ENCODE measurements at places on chromosomes 6 and 20. TPM values are rescaled to one million over a fixed set of nuclear protein-coding genes. Genes with fewer than 3 reads are reported as not detected.

DNA sequence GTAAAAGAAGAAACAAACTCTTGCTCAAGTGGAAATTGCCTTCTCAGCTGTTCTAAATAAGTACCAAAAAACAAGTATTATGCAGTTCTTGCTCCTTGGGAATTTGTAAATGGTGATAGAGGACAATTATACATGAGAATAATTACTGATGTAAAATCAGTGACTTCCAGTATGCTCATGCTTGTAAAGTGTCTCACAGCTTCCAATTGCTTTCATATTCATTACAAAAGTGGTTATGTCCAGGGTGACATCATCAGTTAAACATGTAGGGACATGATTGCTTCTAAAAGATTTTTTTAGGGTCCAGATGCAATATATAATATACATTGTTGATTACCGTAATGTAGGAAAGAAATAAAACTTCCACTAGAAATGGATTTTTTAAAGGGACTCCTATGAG is 122.8 kb upstream of the B3GAT2 start:
- DNase-seq, result no peak

GRCh38 chr20:63754008-63754407 is 14.4 kb downstream of the SLC2A4RG start:
- DNase-seq, result no peak

DNA sequence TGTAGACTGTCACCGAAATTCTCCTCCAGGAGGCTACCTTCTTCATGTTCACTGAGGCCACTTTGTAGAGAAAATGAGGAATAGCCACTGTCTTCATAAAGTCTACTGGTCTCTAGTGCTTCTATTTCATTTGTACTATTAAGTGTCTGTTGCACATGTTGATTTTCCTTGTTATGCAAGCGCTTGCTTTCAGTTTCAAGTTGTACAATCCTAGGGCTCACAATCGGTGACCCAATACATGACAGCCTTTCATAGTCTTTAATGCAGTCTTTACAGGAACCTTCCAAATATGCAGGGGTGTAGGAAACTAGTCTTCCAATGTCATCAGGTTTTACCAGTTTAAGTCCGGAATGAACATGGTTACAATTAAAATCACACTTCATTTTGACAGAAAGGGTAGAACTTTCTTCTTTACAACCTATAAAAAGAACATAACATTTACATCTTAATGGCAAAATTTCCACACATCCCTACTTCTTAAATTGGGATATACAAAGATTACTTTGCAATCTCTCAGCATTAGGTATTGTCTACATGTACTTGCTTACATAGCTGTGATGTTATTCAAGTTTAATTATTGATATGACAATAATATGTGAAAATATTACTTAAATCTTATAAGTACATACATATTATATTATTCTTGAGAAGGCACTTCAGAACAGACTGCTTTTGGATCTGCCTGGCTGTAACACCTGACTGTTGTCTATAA is 7.5 kb downstream of the FBXO5 start:
- no peak for DNase-seq

GRCh38 chr6:73409395-73409794 is 14.8 kb downstream of the DDX43 start:
- no peak for DNase-seq

DNA sequence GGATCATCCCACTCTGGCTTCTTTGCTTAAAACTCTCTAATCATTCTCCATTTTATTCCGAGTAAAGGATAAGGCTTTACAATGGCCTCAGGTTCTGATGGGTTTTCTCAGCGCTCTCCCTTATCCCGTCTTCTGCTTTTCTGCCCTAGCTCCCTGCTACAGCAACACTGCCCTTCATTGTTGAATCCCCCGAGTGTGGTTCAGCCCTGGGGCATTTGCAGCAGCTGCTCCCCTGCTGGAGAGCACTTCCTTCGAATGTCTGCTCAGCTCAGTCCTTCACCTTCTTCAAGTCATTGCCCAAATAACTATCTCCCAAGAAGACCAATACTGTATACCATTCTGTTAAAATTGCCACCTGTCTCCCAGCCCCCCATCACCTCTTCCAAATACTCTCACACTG is 111.8 kb downstream of the TBXT start:
- DNase-seq, result no peak

GRCh38 chr6:89010825-89011224 is 47.4 kb upstream of the RNGTT start:
- no peak for DNase-seq

- no peak for DNase-seq
Measured at GRCh38 chr6:141267420-141267819, 865.3 kb upstream of the GJE1 start.

DNA sequence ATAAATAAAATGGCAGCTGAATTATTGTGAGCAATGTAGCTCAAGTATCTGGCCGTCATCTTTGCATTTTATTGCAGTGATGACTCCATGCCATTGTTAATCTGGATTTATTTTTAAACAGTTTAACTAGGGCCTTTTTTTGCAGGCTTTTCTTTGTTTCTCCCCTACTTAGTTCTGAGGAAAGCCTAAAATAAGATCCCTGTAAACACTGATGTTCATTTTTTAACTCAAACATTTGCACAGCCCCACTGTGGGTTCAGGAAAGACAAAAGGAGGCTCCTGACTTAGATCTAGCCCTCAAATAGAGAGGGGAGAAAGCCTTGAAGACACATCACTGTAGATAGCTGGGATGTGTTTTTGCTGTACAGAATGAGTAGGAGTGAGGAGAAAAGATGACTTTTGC is 69.2 kb downstream of the PLEKHG1 start:
- no peak for DNase-seq

DNA sequence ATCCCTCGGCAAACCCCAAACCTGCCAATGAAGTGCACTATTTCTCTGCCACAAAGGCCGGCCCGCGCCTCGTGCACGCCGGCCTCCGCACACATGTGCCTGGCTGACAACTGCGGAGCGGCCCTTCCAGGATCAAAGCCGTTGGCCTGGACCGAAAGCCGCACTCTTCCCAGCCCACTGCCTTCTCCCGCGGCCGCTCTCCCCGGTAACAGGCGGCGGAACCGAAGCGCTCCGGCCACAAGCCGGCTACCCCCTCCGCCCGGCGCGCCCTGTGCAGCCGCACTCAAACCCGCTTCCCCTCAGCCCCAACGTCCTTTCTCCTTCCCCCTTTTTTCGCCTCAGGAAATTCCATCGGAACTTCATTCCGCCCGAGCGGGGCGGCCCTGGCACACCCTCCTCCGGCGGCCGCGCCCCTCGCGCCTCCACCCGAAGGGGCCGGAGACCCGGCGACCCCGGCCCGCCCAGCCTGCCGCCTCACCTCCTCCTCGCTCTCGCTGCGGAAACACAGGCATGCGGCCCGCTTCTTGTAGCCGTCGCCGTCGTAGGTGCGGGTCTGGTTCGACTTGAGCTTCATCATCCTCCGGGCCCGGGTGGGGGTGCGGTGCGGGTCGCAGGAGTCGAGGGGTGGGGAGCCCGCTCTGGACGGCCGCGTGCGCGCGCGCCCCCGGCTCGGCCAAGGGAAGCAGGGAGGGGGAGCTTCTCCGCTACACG is 528 bp downstream of the NUDT3 start:
- peak; percentile 62 for DNase-seq

GRCh38 chr6:153099636-153100035 is 31.4 kb downstream of the RGS17 start:
- DNase-seq, result no peak

DNA sequence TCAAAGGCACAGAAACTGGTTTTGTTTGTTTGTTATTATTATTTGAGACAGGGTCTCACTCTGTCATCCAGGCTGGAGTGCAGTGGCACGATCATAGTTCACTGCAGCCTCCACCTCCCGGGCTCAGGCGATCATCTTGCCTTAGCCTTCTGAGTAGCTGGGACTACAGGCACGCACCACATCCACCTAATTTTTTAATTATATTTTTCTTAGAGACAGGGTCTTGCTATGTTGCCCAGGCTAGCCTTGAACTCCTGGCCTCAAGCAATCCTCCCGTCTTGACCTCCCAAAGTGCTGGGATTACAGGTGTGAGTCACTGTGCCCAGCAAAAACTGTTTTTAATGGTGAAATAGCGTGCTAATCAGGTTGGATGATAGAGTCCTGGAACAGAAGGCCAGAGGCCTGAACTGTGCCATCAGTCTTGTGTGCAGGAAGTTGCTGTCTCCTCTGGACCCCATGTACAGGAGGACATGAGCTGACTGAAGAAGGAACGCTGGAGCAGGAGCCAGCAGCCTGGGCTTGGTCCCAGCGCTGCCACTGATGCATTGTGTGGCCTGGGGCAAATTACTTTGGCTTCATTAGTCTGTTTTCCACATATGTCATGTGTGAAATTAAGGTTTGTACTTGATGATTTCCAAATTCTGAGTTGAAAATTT is 4.9 kb downstream of the TM9SF4 start:
- no peak for DNase-seq

DNA sequence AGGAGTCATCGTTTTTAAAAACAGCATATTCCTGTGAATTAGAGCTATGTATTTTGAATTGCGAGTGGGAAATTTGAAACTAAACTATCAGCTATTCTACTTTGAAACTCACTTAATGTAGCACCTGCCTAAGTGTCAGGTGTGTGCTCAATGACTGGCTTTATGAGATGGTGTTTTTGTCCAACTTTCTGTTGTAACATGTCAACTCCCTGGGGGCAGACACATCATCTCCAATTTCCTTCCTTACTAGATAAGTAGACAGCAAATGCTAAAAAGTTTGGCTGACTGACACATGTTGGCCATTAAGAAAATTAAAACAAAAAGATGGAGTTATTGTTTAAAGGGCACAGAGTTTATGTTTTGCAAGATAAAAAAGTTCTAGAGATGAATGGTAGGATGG is 226.9 kb downstream of the TFAP2B start:
- DNase-seq, result no peak

DNA sequence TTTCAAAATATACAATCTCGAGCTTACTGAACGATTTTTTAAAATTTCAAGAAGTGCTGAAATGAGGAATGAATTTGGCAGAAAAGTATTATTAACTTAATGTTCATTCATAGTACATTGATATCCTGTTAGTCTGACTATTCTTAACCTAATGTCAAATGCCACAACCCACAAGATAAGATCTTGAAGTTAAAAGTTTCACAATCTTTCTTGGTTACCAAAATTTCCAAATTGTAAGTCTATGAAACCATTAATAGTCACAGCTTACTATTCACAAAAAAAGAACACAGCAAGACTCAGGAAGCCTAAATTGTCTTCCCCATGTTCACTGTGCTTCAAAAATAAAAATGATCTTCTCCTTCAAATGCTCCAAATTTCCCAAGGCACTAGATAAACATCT is 71.3 kb downstream of the HACE1 start:
- DNase-seq, result no peak

DNA sequence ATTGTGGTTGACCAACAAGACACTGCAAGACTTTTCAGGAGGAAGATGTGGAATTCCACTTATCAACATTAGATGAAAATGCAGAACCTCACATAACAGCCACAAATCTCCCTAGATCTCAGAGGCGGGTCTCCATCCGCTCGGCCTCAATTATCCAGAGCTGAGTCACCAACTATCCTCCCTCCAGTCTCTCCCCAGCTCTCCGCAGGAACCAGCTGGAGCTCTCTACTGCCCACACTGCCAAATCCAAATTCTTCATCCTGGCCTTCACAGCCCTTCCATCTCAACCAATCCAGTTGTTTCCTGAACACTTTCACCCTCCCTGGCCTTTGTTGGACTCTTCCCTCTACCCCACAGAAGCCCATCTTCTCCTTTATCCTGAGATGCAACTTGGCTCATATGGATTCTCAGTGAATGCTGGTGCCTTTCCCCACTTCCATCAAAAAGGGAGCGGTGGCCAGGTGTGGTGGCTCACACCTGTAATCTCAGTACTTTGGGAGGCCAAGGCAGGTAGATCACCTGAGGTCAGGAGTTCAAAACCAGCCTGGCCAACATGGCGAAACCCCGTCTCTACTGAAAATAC is 3.5 kb upstream of the TGIF2 start:
- no peak for DNase-seq

DNA sequence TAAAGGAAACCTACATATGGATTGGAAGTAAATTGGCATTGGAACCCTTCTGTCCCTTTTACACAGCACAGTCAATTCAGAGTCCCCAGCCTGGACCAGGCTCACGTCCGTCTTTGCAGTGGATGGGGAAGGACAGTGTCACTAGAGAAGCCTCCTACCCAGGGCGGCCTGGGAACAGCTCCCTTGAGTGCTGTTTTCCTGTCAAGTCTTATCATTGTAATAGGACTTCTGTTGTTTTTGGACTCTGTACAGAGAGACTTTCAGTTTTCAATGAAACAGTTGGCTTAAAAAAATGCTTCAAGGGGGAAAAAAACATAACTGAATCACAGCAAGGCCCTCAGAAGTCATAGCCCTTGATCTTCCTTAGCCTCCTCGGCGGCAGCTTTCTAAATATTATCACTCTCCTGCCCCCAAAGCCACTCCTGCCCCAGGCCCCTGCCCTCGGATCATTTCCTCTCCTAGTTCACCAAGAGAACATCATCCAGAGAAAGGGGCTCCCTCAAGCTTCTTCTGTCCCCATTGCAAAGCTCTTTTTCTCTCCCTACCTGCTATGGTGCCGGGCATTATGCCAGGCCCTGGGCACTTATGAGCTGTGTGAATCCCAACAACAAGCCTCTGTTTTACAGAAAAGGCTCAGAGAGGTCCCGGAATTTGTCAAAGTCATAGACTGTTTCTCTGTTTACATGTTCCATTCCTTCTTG is 37.8 kb upstream of the CNKSR3 start:
- peak; percentile 90 for DNase-seq

GRCh38 chr6:85382541-85382940 is 67.3 kb upstream of the NT5E start:
- DNase-seq, result no peak

DNA sequence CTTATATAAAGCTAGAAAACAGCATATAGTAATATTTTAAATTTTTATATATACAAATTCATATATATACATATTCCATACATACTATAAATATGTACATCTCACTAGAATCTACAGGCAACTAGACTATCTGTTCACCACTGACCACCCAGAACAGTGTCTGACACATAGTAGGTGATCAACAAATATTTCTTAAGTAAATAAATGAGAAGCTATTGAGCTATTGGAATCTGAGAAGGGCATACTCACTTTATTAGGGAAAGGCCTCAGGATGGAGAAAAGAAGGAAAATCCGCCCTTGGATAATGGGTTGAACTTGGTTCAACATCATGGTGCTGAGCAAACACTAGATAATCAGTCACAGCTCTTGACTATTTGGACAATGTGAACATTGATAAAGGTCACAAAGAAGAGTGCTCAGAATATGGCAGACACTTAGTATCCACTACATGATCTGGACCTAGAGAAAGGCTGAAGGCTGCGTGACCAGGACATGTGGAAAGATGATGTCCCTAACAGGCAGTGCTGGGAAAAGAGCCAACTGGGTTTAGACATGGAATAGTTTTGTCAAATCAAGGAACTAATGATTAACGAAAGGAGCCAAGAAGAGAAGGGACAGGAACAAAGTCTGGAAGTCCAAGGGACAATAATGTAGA is 186.1 kb downstream of the TASP1 start:
- DNase-seq, result no peak

The CSE1L gene
- 46.5 TPM for total RNA-seq

The PNLDC1 gene
- not detected for total RNA-seq

The B3GALT4 gene
- total RNA-seq, result 19.8 TPM

The MDC1 gene
- total RNA-seq, result 27.2 TPM

The PAK5 gene
- 0.33 TPM for total RNA-seq

The SLC32A1 gene
- not detected for total RNA-seq

All from thyroid gland (tissue), 4 donors.